ENCODE measurements at places on chromosomes 7 and 10.

DNA sequence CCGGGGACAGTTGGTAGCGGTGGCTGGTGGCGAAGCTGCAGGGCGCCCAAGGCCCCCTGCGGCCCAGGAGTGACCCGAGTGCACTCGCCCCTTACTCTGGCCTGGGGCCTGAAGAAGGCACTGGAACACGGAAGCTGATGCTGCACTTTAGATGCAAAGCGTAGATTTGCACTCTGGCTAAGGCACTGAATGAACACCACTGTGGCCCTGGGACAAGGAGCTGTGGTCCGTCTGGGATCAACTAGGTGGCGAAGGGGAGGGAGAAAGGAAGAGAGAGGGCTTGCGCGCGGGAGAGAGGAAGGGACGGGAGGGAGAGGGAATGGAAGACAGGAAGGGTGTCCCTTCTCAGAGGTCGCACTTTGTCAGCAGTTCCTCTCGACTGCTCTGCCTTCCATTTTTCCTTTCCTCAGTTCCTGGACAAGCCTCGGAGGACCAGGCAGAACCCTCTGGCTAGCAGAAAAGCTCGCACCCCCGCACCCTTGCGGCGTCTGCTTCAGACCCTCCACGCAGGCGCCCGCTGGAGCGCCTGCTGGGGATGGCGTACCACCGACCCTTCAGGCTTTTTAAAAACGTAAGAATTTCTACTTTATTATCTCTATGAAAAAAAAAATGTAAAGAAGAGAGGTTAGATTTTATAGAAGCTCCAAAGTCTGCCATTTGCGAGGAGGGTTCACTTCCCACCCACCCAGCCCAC, 1.2 kb downstream of the FERD3L start:
- no peak for DNase-seq

DNA sequence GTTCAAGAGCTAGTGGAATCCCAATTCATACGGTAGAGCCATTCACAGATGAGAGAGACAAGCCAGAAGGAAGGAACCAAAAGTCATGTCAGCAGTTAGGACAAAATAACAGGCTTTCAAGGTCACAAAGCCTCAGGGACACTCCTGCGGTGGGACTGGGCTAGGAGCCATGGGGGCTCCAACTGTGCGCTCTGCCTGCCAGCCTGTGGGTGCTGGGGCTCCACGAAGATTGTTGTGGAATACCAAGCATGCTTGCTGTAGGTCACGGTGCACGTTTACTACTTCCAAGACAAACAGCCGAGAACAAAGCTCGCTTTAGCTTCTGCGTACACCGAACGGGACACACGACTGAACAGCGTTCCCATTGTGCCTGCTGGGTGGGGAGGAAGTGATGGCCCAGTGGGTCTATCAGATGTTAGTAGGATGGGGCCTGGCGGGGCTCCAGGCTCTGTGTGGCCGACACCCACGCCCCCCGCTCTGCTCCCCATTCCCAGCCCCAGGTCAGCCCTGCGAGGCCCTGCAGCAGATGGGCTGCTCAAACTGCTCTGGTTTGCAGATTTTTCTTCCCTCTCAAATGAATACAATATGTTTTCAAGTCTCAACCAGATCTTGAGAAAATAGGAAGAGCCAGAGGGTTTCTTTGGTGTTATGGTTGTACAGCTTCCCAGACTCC, 158.9 kb downstream of the EGFR start:
- no peak for DNase-seq

GRCh38 chr10:60706146-60706545, 72.1 kb upstream of the CDK1 start:
- no peak for DNase-seq

DNA sequence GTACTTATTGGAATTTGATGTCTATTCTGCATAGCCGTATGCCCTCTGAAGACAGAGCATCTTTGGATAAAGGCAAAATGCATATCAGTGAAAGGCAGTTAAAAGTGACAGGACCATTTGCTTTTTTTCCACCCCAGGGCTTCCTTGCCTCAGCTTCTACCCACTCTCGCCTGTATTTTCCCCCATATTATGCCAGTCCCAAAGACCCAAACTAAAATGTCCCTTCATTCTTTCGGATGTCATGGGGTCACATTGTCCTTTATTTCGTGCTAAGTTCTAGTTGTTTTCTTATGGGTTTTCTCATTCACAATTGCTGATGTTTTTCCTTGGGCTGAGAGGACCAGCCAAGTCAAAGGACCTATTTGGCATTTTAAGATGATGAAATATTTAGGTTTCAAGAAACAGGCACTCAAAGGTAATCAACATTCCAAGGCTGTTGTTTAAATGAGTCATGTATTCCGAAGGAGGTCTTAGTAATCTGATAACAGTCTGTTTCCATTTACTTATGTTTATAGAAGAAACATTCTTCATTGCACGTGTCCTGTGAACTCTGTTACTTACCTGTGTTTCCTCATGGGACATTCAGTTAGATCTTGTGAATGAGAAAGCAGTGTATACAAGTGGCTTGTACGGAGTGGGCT, 74.1 kb downstream of the DNAH11 start:
- no peak for DNase-seq

- DNase-seq: no peak
Observed at GRCh38 chr10:69742356-69742695, 59.4 kb upstream of the COL13A1 start.

GRCh38 chr7:114533131-114533530, 118.5 kb downstream of the FOXP2 start:
- DNase-seq: no peak

- no peak for DNase-seq
Observed at GRCh38 chr10:131242007-131242406, 69.5 kb downstream of the TCERG1L start.

DNA sequence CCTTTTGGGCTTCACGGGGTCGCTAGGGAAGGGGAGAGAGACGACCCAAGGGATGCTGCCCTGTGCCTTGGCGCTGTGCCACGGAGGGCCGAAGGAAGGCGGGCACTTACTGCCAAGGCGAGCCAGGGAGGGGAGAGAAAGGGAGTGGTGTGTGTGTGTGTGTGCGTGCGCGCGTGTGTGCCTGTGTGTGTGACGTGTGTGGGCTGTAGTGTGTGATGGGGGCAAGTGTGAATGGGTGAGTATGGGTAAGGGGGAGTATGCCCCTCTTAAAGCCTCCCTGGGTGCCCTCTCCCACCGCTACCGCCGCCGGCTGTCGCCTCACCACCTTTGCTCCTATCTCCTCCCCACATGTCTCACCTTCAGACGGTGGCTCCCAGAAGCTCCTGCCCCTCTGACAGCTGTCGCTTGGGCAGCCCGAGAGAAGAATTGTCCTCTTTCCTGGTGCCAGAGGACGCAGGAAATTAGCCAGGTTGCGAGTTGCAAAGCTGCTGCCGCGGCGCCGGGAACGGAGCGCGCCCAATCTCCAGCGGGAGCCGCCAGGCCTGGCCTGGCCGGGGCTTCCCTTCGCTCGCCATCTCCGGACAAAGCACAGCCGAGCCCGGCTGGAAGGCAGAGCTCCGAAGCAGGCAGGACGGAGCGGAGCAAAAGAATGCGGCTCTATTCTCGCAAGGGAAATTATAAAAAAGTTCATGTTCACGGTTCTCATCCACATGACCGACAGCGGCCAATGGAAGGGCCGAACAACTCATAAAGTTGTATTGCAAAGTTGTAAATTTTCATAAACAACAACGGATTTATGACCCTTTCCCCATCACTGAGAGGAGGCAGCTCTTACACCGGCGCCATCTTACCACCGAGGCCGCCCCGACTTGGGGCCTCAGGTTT, at the start of gene HOXA3:
TSS of gene HOXA3 (minus strand) at position 653 of the 885 bp plus-strand sequence. CDS start 41,943 bp downstream, outside the sequence.
- no peak for DNase-seq

GRCh38 chr7:78323118-78323517, 524.5 kb downstream of the PHTF2 start:
- DNase-seq: no peak

GRCh38 chr7:2771274-2771731, 72.8 kb downstream of the GNA12 start:
- no peak for DNase-seq

DNA sequence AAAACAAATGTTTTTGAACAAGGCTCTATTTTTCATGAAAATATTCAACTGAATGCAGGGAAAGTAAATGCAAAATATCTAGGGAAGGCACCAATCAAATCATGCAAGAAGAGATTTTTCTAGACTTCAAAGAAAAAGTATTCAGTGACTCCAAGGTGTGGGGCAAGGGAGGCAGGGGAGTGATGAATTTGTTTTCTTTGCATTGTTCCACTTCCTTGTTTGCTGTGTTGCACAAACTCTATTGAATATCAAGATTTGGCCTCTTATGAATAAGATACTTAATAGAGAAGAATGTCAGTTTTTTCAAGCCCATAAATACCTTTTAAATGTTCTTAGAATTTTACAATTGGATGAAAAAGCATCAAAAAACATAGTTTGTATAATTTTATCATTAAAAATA, 26.4 kb downstream of the STEAP1 start:
- no peak for DNase-seq

DNA sequence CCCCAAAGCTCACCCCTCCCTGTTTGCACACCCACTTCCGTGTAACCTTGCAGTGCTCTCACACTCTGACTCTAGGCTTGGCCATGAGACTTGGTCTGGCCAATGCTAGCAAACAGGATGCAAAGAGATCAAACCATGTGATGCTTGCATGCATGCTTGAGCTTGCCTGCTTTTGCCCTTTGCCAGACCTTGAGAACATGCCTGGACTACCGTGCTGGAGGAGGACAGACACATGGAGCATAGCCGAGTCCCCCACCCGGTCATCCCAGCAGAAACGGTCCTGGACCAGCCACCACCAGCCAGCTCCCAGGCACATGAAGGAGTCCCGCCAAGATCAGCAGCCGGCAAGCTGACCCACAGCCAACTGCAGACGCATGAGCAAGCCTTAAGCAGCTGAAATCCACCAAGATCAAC, 23.4 kb downstream of the PYROXD2 start:
- no peak for DNase-seq

DNA sequence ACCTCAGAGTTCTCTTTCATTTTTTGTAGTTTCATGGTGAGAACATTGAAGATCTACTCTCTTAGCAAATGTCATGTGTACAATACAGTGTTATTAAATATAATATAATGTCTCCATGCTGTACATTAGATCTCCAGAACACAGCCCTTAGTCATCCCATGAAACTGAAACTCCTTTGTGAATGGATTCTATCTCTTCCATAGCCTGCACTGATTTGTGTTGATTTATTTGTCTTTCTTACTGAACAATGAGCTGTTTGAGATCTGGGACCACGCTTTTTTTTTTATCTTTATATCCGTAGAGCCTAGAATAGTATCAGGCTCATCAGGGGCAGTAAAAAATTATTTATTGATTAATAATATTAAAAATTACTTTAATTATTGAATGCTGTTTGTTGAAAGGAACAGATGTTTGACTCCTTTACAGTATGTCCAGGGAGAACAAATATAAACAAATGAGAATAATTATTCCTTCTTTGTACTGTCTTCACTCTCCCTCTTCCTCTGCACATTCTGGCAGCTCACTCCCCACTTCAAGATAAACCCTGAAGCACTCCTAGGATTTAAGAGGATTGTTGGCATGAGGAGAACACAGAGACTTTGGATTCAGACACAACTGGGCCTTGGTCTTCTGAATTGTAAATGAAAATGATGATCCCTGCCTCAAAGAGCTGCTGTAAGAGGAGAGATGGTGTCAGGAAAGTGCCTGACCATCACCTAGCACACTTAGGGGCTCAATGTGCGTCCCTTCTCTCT, 81.6 kb upstream of the MSRB2 start:
- no peak for DNase-seq

- no peak for DNase-seq
Observed at GRCh38 chr7:24659505-24659904, 86.3 kb downstream of the PALS2 start.

DNA sequence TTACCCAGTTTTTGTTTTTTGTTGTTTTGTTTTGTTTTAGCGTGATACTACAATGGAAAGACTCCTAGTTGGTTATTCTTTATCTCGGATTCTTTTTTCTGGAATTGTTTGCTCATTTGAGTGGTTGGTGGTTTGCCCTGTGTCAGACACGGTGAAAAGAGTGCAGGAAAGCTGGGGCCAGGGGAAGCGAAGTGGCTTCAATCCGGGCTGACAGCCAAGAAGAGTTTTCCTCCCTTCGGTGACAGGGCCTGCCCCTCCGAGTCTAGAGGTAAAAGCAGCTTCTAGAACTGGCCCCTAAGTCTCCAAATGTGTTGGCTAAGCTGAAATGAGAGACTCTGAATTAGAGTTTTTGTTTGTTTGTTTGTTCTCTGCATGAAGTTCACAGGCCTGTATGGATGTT, 5.7 kb upstream of the AP5Z1 start:
- no peak for DNase-seq

DNA sequence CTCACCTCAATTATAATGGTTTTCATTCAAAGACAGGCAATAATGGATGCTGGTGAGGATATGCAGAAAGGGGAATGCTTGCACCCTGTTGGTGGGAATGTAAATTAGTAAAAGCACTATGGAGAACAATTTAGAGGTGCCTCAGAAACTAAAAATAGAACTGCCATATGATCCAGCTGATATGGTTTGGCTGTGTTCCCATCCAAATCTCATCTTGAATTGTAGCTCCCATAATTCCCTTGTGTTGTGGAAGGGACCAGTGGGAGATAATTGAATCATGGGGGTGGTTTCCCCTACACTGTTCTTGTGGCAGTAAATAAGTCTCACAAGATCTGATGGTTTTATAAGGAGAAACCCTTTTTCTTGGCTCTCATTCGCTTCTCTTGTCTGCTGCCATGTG, 87.7 kb downstream of the TES start:
- no peak for DNase-seq

- DNase-seq: no peak
Observed at GRCh38 chr7:110938165-110938564, 152.8 kb upstream of the LRRN3 start.

- DNase-seq: no peak
Observed at GRCh38 chr10:121158988-121159579, 307.9 kb downstream of the WDR11 start.

GRCh38 chr7:149715476-149715875, 57.9 kb downstream of the ZNF467 start:
- no peak for DNase-seq

DNA sequence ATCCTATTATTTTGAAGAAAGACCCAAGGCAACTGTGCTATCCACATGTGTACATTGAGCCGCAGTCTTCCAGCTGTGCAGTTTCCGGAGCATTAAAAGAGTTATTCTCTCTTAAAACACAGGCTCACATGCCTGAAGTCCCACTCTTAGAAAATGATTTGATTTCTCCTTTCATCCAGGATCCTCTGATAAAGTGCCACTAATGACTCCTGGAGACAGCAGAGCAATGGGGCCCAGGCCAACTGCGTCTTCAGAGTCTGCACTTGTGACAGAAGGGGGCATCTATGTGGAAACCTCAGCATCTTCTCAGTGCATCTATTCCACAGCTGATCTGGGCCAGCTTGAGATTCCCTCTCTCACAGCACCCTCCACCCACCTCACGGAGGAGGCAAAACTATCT, 482.1 kb upstream of the AKR1E2 start:
- no peak for DNase-seq

All from KG1 (cell line).